ENCODE measurements at places on chromosomes 11 and 22.

- no peak for DNase-seq
Observed at GRCh38 chr22:26019596-26019995, 149.7 kb upstream of the SEZ6L start.

GRCh38 chr11:13928566-13929251 lies 33.8 kb upstream of the SPON1 start:
- peak; percentile 54 for DNase-seq

GRCh38 chr22:25938151-25938550 lies 196.2 kb downstream of the MYO18B start:
- DNase-seq, result no peak

GRCh38 chr11:33861386-33861785 lies 30.5 kb downstream of the LMO2 start:
- DNase-seq, result no peak

All from RCC 7860 (cell line).